ENCODE measurements at places on chromosomes 7 and 10.

DNA sequence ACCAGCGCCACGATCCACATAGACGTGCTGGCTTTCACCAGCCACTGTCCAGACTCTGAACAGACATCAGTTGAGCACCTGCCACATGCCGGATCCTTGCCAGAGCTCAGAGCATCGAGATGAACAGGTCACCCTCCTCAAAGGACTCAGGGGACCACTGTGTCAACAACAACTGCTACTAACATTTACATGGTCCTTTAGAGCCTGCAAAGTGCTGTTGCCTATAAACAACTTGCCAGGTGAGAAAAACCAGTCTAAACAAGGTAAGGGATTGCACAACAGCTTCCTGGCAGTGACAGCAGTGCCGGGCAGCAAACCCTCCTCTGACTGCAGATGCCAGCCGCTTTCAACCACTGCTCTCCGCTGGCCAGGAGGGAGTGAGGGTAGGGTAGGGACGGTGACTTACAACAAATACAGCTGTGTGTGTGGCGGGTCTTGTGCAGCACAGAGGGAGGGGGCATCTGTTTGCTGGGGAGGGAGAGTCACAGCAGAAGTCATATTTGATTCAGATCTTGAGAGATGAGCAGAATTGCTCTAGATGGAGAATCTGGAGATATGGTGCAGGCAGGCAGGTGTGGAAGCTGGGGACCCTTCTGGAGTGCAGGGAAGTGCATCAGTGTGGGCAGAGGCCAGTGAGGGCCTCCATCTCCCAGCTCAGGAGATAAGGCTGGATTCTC is 32.8 kb upstream of the RHEB start:
- no peak for DNase-seq

DNA sequence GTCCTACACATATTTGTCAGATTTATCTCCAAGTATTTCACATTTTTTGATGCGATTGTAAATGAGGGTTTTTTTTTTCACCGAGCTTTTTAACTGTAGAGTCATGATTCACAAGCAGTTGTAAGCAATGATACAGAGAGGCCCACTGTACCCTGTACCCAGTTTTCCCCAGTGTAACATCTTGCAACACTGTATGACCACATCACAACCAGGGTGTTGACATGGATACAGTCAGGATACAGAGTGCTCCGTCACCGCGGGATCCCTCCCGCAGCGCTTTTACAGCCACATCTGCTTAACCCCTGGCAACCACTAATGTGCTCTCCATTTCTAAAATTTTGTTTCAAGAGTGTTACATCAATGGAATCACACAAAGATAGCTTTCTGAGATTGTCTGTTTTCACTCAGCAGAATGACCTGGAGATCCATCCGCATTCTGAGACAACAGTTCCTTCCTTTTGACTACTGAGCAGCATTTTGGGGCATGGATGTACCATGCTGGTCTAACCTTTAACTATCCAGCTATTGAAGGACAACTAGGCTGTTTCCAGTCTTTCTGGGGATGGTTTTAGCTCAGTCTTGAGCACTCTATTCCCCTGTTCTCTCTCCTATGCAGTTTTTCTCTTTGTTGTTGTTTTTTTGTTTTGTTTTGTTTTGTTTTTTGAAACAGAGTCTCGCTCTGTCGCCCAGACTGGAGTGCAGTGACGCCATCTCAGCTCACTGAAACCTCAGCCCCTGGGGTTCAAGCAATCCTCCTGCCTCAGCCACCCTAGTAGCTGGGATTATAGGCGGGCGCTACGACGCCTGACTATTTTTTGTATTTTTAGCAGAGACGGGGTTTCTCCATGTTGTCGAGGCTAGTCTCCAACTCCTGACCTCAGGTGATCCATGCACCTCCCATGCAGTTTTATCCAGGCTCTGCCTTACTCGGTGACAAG is 25.9 kb downstream of the GPRIN2 start:
- DNase-seq = no peak

DNA sequence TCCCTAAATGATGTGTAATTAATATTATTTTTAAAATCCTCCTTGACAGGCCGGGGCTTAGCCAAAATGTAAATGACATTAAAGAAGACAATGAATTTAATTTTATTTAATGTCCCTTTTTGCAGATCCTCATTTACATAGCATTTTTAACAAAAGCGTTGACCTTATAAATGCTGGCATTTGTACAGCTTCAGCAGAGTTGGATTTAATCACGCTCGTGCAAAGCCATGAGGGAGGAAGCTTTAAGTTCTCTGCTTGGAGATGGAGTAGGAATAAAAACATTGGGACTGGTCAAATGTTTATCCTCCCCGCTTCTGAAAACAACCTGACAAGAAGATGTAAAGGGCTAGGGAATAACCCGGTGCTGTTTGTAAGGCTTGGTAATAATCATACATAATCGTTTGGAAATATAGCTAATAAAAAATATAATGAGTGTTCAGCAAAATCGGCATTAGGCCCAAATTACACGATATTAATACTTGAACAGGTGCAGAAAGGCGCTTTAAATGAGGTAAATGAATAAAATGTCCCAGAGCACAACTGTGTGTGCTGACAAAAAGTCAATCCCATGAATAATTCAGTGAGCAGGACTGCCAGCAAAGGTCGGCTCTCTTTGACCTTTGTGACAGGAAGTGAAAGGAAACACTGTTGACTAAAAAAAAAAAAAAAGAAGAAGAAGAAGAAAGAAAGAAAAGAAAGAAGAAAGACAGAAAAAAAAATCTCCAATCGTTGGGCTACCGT is 11.5 kb downstream of the EBF3 start:
- no peak for DNase-seq

DNA sequence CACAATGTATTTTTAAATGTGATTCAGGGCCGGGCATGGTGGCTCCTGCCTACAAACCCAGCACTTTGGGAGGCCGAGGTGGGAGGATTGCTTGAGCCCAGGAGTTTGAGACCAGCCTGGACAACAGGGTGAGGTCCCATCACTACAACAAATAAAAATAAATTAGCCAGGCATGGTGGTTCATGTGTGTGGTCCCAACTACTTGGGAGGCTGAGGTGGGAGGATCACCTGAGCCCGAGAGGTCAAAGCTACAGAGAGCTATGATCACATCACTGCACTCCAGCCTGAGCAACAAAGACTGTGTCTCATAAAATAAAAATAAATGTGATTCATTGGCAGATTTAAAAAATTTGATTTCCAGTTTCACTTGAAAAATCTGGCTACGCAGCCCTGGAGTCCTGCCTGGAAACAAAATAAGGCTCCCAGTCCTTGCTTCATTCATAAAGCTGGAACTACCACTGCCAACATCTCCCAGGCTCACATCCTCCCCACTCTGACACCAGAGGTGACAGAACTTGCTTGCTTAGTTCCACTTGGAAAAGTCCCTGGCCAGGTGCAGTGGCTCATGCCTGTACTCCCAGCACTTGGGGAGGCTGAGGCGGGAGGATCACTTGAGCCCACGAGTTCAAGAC is 27.9 kb upstream of the SLC35G1 start:
- no peak for DNase-seq

- DNase-seq = no peak
Observed at GRCh38 chr10:26486304-26486703, 48.2 kb downstream of the APBB1IP start.

DNA sequence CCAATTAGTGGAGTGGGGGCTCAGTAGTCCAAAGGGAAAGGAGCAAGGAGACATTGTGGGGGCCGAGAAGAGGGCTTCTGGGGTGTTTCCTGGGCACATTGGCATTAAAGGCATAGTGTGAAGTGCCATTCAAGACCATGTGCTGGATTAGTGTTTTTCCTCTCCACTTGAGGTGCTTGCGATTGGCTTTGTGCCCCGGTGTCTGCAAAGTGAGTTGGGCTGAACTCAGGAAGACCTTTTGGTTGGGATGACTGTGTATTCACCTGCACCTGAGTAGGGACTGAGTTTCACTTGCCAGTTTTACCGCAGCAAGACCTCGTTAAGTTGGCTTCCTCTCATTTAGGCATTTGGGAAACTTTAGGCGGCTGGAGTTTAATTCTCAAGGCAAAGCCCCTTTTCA is 73.0 kb downstream of the TCF7L2 start:
- DNase-seq = no peak

GRCh38 chr10:55746002-55746401 is 615.1 kb downstream of the ZWINT start:
- no peak for DNase-seq

All from CD4-positive, alpha-beta T cell treated with Interleukin-1 beta for 1 hour (primary cell).